Activated CD4-positive, CD25-positive, alpha-beta regulatory T cell treated with anti-CD3 and anti-CD28 coated beads, Interleukin-2, amount 50 U/mL, for 16 hours (primary cell): ENCODE measurements at places on chromosomes 16 and 17.

DNA sequence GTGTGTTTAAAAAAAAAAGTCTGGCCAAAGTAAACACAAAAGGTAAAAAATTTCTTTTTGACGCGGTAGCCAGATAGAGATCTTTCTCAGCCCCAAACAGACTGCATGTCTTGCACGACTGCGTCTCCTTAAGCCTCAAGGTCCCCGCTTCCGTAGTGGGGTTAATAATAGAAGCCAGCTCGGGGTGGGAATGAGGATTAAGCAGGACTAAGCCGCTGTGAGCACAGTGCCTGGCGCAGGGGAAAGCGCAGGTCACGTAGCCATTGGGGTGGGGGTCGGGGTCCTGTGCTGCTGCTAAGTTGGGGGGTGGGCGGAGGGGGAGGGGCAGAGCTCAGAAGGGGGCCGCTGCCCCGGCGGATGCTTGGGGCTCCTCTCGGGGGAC is 521 bp downstream of the GGA2 start:
- DNase-seq, result no peak

DNA sequence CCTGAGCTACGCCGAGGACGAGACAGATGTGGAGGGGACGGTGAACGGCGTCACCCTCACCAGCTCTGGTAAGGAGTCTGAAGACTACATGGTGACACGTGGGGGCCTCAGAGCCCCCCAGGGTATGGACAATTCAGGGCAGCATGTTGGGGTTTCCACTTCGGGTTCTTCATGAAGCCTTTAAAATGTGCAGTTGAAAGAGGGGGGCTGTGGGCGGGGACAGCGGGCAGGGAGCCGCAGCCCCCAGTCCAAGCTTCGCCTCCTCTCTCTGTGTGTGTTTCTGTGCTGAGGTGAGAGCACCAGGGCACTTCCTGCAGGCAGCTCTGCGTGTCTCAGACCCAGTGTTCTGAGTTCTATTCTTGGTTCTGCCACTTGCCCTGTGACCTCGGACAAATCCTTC is 24.0 kb downstream of the NMRAL1 start:
- DNase-seq, result no peak

- no peak for DNase-seq
Observed at GRCh38 chr17:74490716-74491115, 24.3 kb downstream of the CD300A start.

DNA sequence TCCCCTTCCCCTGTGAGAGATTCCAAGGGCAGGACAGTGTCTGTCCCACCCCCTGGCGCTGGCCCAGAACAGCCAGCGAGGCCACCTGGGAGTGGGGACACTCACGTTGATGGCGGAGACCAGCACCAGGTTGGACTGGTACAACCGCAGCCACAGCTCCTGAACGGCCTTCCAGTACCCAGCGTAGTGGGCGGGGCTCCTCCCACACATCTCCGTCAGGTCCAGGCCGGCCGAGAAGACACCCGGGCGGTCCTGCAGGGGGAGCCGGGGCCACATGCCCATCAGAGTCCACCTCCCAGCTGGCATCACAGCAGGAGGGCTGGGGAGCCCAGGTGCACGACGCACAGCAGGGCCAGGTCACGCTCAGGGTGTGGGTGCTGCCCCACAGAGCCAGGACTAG is 7.1 kb downstream of the ECI1 start:
- DNase-seq, result no peak

- no peak for DNase-seq
Observed at GRCh38 chr17:42920922-42921321, 20.3 kb downstream of the G6PC1 start.

GRCh38 chr17:71709271-71709890 is 411.4 kb upstream of the SOX9 start:
- no peak for DNase-seq

GRCh38 chr16:396605-397004 is 394 bp upstream of the NME4 start:
- DNase-seq, result no peak

DNA sequence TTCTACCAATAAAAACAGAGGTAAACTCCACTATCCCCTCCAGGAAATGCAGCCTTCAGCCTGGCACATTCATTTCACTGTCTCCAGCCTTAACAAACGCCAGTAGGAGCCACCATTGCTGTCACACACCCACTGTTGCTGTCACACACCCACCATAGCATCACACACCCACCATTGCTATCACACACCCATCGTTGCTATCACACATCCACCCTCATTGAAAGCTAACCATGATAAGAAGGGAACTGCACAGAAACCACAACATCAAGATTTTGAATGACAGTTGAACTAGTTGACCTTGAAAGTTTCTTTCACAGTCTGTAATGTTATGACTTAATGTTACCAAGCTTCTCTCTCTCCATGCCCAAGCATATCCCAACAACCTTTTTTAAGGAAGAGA is 38.1 kb downstream of the SHCBP1 start:
- no peak for DNase-seq

GRCh38 chr16:85327731-85328675 is 215.7 kb upstream of the CIBAR2 start:
- DNase-seq, result no peak

DNA sequence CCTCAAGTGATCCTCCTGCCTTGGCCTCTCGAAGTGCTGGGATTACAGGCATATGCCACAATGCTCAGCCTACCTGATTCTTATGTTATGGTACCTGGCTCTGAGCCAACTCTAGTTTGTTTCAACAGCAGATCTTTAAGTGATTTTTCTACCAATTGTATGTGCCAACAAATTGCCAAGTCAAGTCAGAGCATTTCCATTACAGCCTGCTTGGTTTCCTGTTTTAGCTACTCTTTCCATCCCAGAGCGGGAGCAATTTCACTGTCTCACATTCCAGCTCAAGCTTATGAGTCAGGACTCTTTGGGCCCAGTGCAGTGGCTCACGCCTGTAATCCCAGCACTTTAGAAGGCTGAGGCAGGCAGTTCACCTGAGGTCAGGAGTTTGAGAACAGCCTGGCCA is 30.8 kb upstream of the RBBP6 start:
- DNase-seq, result no peak

GRCh38 chr17:42230225-42230624 is 35.9 kb upstream of the GHDC start:
- DNase-seq, result no peak

- DNase-seq, result no peak
Observed at GRCh38 chr16:84080378-84080777, 36.4 kb downstream of the MBTPS1 start.

DNA sequence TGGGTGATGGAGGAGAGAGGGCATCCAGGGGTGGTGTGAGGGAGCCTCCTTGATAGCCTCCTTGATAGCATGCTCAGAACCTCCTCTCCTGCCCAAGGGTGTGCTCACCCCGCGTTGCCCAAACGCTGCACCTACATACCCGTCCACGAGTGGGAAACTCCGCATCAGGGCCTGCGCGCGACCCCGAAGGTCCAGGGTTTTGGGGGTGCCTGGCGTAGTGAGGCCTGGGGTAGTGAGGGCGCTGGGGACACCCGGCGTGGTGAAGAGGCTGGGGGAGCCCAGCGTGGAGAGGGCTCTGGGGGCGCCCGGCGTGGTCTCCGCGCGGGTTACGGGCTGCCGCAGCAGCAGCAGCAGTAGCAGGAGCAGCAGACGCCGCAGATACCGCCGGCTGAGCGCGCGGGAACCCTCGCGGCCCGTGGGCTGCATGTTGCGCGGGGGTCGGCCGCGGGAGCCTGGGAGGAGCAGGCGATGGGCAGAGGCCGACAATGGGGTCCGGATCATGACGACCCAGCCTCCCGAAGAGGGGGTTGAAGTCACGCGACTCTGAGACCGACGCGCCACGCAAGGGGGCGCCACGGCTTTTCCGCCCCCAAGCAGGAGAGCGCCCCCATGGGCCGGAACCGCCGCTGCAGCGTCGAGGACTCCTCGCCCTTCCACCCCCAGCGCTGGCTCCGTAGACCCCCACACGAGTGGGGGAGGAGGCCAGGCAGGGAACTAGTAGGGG is at the start of gene DPEP3:
TSS of gene DPEP3 (minus strand) at position 545 of the 724 bp plus-strand sequence. CDS start at position 426, 119 bp downstream.
- no peak for DNase-seq

- no peak for DNase-seq
Observed at GRCh38 chr17:77383613-77384608, 243.1 kb downstream of the SEC14L1 start.

DNA sequence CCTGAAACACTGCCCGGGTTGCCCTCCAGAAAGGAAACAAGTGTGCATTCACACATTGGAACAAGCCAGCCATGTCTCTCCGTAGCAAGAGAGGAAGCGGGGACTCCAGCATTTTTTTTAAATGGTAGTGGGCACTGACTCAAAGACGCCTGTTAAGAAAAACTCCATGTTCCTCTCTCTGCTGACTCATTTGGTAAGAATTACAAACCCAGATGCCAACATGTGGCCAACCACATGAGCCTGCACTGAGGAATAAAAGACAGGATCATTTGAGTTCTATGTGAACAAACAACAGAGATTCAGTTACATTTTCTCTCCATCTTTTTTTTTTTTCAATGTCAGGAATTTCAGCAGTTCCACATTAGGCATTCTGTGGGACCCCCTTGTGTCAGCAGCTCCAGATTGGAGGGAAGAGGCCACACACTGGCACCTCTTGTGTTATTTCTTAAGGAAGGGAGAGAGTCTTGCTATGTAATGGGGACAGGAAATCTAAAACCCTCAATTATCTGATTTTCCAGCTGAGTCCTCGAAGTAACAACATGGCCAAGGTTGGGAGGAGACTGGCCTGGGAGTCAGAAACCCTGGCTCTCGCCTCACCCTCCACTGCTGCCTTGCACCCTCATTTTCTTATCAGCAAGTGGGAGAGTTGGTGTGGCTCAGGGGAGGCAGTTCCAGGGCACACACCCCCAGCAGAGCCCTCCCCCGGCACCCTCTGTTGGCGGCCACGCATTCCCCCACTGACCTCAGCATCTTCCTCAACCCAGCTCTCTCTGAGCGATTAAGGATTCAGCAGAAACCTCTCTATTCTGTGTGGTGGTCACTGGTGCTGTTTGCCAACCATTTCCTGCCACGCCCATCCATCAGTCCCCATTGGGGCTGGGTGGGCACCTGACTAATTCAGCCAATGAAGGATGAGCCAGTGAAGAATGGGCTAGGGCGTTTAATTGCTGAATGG is 173.0 kb downstream of the FOXL1 start:
- no peak for DNase-seq

DNA sequence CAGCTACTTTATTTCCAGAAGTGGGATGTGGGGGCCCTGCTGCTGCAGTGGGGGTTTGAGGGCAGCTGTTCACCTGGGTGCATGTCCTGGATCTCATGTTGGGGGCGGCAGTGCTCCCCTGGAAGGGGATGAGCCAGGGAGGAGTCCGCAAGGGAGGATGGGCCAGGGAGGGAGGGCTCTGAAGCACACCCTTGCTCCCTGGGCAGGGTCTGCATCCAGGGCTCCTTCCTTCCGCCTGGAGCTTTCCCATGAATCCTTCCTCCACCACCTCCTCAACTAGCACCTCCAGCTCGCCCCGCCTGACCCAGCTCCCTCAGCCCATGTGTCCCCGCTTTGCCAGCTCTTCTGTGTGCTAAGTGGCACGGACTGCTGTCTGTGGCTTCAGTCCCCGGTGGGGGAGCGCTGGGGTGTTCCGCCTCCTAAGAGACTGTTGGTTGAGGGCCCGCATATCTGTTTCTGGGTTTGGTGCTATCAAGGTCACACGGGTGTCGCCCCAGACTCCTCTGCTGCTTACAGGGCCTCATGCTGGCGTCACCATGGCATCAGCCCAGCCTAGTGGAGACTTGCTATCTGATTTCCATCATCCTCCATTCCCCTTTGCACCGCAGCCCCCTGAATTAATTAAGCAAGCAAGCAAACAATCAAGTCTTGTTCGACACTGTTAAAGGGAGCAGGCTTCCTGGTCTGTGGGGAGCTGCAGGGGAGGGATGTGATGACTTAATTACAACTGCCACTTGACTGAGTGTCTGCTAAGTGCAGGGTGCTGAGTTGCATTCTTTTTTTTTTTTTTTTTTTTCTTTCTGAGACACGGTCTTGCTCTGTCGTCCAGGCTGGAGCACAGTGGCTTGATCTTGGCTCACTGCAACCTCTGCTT is 71.8 kb downstream of the PRKCA start:
- DNase-seq, result no peak
